ENCODE measurements at places on chromosomes 7 and 10. TPM values are rescaled to one million over a fixed set of nuclear protein-coding genes. Genes with fewer than 3 reads are reported as not detected.

DNA sequence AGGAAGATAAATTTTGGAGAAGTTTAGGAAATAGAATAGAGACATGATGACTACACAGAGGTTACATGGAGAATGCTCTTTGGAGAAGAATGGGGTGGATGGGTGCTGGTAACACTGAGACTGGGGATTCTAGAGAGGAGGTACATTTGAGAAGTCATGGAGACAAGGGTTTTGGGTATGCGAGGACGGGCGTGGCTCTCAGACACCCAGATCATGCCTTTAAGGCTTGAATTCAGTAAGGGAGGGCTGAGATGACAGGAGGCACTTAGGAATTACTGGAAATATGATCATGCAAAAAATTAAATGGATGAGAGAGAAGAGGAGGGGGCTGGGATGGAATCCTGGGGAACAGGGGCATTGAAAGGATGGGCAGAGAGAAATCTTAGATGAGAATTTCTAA lies 168.8 kb downstream of the ITGA8 start:
- no peaks in the 10 kb centered on the region for H3K27me3 ChIP-seq
- H3K36me3 ChIP-seq, result no peaks in the 10 kb centered on the region
- H3K27ac ChIP-seq, result no peak overlapping the region
- H3K4me3 ChIP-seq, result no peak overlapping the region

GRCh38 chr7:156919132-156919713 lies 26.2 kb upstream of the LMBR1 start:
- DNase-seq, result no peak
- H3K36me3 ChIP-seq, result no peaks in the 10 kb centered on the region
- H3K4me3 ChIP-seq, result no peak overlapping the region
- H3K4me1 ChIP-seq, result no peaks in the 10 kb centered on the region

DNA sequence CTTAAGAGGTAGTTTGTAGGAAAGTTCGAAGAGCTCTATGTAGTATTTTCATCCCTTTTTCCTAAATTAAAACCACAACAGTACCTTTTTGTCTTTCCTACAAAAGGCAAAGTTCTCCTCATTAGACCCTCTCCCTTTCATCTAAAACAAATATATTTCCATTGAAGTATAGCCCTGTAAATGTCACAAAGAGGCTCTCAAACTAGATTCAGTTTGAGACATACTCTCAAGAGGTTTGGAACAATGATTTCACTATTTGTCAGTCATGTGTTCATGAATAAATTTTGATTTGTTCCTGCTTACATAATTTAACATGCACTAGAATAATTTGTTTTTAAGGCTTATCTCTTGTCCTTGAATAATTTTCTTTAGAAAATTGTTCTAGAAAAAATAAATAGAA lies 12.2 kb downstream of the TAS2R16 start:
- no peaks in the 10 kb centered on the region for H3K36me3 ChIP-seq
- no peak overlapping the region for H3K27ac ChIP-seq
- DNase-seq, result no peak
- no peaks in the 10 kb centered on the region for H3K4me1 ChIP-seq
- no peak overlapping the region for H3K4me3 ChIP-seq

DNA sequence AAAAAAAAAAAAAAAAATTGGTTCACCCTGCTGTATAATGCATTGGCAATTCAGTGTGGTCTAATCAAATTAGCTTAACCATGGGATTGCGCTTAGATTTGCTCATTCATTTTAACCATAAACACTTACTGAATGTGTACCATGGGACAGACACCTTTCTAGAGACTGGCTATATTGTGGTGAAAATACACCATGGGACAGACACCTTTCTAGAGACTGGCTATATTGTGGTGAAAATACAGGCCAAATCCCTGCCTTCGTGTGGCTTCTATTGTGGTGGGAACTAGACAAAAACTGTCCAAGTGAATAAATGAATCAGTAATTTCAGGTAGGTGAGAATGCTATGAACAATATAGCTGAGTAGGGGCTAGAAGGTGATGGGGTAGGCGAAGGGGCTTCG lies 10.2 kb upstream of the REPIN1 start:
- no peaks in the 10 kb centered on the region for H3K4me1 ChIP-seq
- no peaks in the 10 kb centered on the region for H3K36me3 ChIP-seq
- H3K27me3 ChIP-seq, result no peaks in the 10 kb centered on the region
- H3K27ac ChIP-seq, result no peak overlapping the region
- DNase-seq, result no peak

DNA sequence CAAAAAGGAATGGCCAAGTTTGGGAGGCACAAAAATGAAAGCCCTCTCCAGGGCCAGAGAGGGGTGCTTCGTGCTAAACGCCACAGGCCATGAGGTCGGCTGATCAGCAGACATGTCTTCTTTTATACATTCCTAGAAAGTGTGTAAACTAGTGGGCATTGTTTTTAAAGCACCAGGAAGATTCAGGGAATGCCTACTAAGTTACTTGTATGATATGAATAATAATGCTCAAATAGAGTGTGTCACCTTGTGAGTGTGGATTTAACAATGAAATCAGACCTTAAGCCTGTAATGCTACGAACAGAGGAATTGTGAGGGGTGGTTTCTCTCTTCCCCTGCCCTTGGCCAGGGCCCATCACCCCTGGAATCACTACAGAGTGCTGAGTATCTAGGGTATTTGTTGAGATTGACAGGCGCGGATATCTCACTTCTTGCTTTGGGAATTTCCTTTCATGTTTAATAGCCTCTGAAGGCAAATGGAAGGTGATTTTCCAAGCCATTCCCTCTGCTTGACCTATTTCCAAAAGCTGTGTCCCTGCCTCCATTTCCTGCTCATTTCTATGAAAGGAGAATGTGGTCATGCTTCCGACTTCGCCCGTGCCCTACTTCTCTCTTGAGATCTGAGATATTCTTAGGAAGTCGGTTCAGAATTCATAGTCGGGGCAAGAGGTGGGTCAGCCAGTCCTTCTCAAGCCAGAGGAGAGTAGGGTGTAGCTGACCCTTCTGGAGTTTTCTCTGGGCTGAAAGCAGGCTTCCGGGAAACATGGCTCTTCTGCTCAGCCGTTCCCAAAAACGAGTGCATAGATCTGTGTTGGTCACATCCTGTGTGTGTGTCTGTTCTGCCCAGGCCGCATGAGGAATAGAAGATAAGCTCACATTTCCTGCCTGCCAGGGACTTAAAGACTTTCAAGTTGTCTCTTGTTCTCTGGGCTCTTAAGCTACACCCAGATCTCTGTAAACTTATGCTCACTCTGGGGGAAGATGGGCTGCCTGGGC lies 167.8 kb upstream of the ITGB1 start:
- no peak overlapping the region for H3K4me3 ChIP-seq
- no peaks in the 10 kb centered on the region for H3K4me1 ChIP-seq
- H3K27ac ChIP-seq, result no peak overlapping the region
- DNase-seq, result no peak
- no peaks in the 10 kb centered on the region for H3K36me3 ChIP-seq

- no peak for DNase-seq
- no peaks in the 10 kb centered on the region for H3K4me1 ChIP-seq
- H3K27me3 ChIP-seq, result no peaks in the 10 kb centered on the region
- H3K36me3 ChIP-seq, result no peaks in the 10 kb centered on the region
Measured at GRCh38 chr7:38600741-38601140, 30.4 kb downstream of the AMPH start.

GRCh38 chr7:158754746-158755444 lies 50.3 kb upstream of the NCAPG2 start:
- no peaks in the 10 kb centered on the region for H3K4me1 ChIP-seq
- no peak overlapping the region for H3K27ac ChIP-seq
- no peak overlapping the region for H3K4me3 ChIP-seq
- H3K27me3 ChIP-seq, result no peaks in the 10 kb centered on the region
- H3K36me3 ChIP-seq, result peaks cover 9% of the 10 kb centered on the region
- DNase-seq, result no peak

FOXP2 gene
- 11.1 TPM for total RNA-seq

TNKS2 gene
- total RNA-seq, result 50.8 TPM

INA gene
- total RNA-seq, result not detected

KLF14 gene
- 0.80 TPM for total RNA-seq

MYPN gene
- total RNA-seq, result 0.33 TPM

CRHR2 gene
- total RNA-seq, result 0.15 TPM

Measured in breast epithelium (tissue), 4 donors.